ENCODE measurements at places on chromosomes 12 and 14. TPM values are rescaled to one million over a fixed set of nuclear protein-coding genes. Genes with fewer than 3 reads are reported as not detected.

Gene AHNAK2
- total RNA-seq, result 15.6 TPM

Gene IQSEC3
- 3.0 TPM for total RNA-seq

Gene OLR1
- 0.74 TPM for total RNA-seq

Gene POTEM
- not detected for total RNA-seq

Gene ART4
- 0.05 TPM for total RNA-seq

Gene AGAP2
- total RNA-seq, result 0.60 TPM

Gene GPR137C
- 0.69 TPM for total RNA-seq
